ENCODE measurements at places on chromosomes 12 and 14. TPM values are rescaled to one million over a fixed set of nuclear protein-coding genes. Genes with fewer than 3 reads are reported as not detected.
A peak's percentile ranks its signal among the peaks of the same experiment; 100 is the strongest.

DNA sequence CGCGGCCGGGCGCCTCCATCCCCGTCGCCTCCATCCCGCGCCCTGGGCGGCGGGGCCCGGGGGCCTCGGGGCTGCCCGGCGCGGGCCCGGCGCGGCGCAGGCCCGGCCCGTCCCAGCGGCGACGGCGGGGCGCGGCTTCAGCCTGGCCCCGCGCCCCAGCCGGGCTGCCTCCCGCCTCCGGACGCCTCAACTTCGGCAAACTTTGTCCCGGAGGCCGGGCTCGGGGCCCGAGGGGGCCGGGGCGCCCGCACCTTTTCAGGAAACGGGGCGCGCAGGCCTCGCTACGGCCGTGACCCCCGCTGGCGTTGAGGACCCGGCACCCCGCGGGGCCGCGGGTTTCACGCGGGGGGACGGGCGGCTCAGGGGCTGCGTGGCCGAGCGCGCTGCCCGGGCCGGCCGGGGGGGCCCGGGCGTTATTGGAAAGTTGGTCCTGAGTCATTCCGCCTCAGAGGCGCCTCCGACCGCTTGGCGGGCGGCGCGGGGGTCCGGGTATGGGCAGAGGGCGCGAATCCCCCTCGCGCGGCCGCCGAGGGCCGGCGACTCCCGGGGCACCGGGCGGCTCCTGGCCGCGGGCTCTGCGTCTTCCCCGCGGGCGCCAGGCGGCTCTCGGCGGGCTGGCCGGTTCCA, 575 bp downstream of the TRAF3 start:
- peaks cover 17% of the 10 kb centered on the region for H3K4me1 ChIP-seq
- H3K27ac ChIP-seq, result peak overlapping the region; percentile 62
- H3K27me3 ChIP-seq, result no peaks in the 10 kb centered on the region
- H3K36me3 ChIP-seq, result no peaks in the 10 kb centered on the region
- no peak for DNase-seq

- no peaks in the 10 kb centered on the region for H3K27me3 ChIP-seq
- H3K27ac ChIP-seq, result no peak overlapping the region
- H3K4me3 ChIP-seq, result no peak overlapping the region
- DNase-seq, result no peak
Measured at GRCh38 chr14:89697281-89698060, 257.1 kb downstream of the EFCAB11 start.

DNA sequence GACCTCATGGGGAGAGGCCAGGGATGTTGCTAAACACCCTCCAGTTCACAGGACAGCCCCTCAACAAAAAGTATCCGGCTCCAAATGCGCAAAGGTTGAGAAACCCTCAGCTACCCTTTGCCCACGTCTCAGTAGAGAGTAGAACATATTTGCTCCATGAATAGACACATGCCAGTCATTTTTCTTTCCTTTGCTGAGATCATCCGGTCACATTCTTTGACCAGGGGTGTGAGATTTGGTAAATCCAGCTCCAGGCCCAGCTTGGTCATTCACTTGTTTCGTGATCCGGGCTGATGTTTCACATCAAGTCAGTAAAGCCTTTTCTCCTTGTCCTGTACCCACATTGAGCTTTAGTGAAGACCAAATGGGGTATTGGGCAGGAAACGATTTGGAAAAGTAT, 83.6 kb upstream of the LHX5 start:
- no peaks in the 10 kb centered on the region for H3K36me3 ChIP-seq
- H3K4me1 ChIP-seq, result no peaks in the 10 kb centered on the region
- DNase-seq, result no peak
- H3K27me3 ChIP-seq, result no peaks in the 10 kb centered on the region
- H3K4me3 ChIP-seq, result no peak overlapping the region

DNA sequence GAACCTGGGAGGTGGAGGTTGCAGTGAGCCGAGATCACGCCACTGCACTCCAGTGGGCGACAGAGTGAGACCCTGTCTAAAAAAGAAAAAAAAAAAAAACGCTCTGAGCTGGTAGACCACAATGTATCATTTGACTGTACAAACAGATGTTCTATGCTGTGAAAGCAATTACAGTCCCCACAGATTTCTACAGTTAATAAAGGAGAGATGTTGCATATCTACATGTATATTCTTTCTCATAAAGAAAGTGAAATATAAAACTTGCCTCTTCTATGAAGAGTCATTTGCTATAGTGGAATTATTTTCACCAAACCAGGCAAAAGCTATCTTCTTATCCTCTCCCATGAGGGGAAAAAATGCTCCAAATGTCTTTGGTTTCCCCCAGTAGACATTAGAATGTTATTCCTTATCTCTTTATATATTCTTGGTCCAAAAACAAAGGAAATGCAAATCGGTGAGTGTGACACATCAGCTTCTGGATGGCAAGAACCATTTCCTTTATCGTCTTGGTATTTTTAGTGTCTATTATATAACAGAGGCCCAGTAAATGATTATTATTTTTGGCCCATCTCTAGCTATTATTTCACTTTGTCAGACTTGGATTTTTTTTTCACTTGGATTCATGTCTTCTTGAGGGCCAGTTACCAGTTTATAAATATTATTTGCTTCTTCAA, 230.4 kb downstream of the SSPN start:
- no peak overlapping the region for H3K4me3 ChIP-seq
- H3K4me1 ChIP-seq, result no peaks in the 10 kb centered on the region
- no peak overlapping the region for H3K27ac ChIP-seq
- no peaks in the 10 kb centered on the region for H3K36me3 ChIP-seq

DNA sequence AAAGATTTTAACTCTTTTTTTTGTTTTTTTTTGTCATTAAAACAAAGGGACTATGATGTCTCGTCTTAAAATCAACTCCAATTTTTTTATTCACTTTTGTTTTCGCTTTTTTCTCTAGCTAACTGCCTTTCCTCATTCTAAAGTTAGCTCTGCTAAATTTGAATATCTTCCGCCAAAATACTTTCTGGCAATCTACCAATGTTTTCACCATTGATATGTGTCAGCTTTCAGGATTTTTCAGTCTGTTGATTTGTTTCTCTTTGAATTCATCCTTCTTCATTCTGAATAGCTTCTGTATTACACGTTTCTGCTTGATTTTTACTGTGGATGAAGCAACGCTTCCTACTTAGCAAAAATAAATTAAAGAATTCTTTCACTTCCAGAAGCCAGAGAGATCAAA, 38.7 kb upstream of the NOVA1 start:
- H3K27ac ChIP-seq, result no peak overlapping the region
- no peaks in the 10 kb centered on the region for H3K27me3 ChIP-seq
- no peak for DNase-seq
- no peaks in the 10 kb centered on the region for H3K4me1 ChIP-seq
- no peak overlapping the region for H3K4me3 ChIP-seq

DNA sequence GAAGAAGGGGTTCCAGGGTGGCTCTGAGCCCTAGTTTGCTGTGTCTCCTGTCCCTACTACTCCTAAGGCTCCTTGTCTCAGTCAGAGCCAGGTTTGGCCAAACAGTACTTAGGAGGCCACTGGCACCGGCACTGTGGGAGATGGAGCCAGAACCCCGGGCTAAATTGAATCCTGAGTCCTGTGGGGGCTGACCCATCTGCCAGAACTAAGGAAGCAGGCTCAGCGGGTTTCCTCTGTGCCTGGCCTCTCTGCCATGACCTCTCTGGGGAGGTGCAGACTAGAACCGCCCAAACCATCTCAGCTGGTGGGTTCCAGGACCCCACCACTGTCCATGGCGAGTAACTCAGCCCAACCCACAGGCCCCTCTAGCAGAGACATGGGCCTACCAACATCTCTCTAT, 5.5 kb downstream of the ACTN1 start:
- no peak for DNase-seq
- no peak overlapping the region for H3K27ac ChIP-seq
- no peaks in the 10 kb centered on the region for H3K27me3 ChIP-seq
- H3K4me3 ChIP-seq, result no peak overlapping the region
- H3K36me3 ChIP-seq, result peaks cover 31% of the 10 kb centered on the region
- peaks cover 71% of the 10 kb centered on the region for H3K4me1 ChIP-seq

DNA sequence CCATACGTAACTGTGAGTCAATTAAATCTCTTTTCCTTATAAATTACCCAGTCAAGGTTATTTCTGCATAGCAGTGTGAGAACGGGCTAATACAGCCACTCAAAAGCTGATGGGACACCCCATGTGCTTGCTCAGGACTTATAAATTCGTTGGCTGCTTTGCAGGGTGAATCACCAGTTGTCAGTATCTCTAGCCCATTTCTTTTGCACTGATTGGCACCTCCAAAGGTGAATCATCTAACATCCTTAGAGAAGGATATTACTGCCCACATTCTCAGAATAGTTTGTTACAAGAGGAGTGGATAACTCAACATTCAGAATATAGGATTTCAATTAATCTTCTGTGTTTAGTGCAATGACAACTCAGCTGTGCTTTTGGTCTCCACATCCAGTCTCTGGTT, 601.5 kb downstream of the KCNH5 start:
- no peak overlapping the region for H3K4me3 ChIP-seq
- H3K27me3 ChIP-seq, result no peaks in the 10 kb centered on the region
- H3K27ac ChIP-seq, result no peak overlapping the region
- DNase-seq, result peak; percentile 56
- no peaks in the 10 kb centered on the region for H3K36me3 ChIP-seq

- peak overlapping the region; percentile 96 for H3K27ac ChIP-seq
- H3K4me3 ChIP-seq, result no peak overlapping the region
- H3K4me1 ChIP-seq, result peaks cover 55% of the 10 kb centered on the region
- no peaks in the 10 kb centered on the region for H3K27me3 ChIP-seq
- DNase-seq, result no peak
Measured at GRCh38 chr12:124520907-124521306, 46.5 kb downstream of the NCOR2 start.

DNA sequence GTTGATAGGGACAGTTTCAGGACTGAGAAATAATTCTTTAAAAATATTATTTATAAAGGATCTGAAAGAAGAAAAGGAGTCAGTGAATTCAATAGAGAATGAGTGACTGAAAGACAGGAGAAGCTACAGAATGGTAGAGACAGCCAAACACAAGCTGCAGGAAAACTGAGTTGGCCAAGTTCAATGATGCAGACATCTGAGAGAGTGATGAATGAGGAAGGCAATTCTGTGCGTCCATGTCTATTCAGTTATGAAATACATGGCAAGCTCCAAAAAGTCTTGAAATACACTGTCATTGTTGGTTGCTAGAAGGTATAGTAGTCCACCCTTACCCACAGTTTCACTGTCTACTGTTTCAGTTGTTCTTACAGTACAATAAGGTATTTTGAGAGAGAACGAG, 6.8 kb downstream of the LRRC74A start:
- no peak overlapping the region for H3K27ac ChIP-seq
- H3K36me3 ChIP-seq, result no peaks in the 10 kb centered on the region
- H3K4me3 ChIP-seq, result no peak overlapping the region
- peaks cover 15% of the 10 kb centered on the region for H3K27me3 ChIP-seq

DNA sequence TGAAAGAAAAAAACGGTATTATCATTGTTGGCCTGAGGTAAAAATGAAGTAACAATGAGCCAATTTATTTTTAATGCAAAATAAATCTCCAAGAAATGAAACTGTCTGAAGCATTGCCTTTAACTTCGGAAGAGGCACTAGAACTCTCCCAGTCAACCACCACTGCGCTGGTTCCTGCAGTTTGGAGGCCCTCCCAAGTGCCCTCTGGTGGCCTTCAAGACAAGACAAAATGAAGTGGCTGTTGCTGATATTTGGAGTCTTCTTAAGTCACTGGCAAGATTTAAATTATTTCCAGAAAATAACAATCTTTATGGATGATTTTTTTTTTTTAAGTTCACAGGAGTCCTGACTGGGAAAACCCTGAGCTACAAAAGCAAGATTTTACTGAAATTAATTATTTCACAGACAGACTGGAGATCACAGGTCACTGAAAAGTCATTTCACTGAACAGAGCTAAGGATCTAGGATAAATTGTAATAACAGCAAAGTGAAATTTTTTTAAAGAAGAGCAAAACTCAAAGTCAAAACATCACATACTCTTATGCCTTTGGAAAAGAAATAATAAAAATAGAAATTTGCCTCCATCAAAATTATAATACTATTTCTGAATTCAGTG, 58.2 kb downstream of the DICER1 start:
- peaks cover 12% of the 10 kb centered on the region for H3K4me1 ChIP-seq
- H3K27ac ChIP-seq, result no peak overlapping the region
- no peak overlapping the region for H3K4me3 ChIP-seq
- H3K27me3 ChIP-seq, result no peaks in the 10 kb centered on the region
- peak; percentile 77 for DNase-seq

GRCh38 chr14:35818346-35819115, 7.6 kb upstream of the BRMS1L start:
- no peaks in the 10 kb centered on the region for H3K27me3 ChIP-seq
- peaks cover 18% of the 10 kb centered on the region for H3K4me1 ChIP-seq
- peak; percentile 54 for DNase-seq
- no peak overlapping the region for H3K4me3 ChIP-seq
- H3K27ac ChIP-seq, result no peak overlapping the region

DNA sequence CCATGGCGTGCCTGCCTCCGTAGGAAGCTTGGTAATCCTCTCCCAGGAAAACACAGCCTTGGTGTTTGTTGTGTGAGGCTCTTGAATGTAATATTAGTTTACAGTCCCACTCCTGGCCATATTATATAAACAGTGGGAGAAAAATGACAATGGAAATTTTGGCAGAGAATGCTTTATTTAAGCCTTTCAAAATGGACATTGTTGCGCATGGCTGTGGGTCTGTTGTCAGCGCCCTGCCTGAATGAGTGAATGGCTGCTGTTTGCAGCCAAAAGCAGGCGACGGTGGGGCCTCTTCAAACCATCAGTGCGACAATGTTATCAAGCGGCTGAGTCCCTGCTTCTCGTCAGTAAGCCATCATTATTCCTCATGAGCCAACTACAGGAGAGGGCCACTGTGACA, 201.8 kb upstream of the RMST start:
- DNase-seq, result no peak
- no peaks in the 10 kb centered on the region for H3K36me3 ChIP-seq
- H3K4me3 ChIP-seq, result no peak overlapping the region
- H3K27me3 ChIP-seq, result peaks cover 22% of the 10 kb centered on the region
- H3K4me1 ChIP-seq, result no peaks in the 10 kb centered on the region
- no peak overlapping the region for H3K27ac ChIP-seq

GRCh38 chr12:114764510-114764909, 80.5 kb upstream of the TBX3 start:
- H3K27ac ChIP-seq, result no peak overlapping the region
- H3K4me1 ChIP-seq, result peaks cover 3% of the 10 kb centered on the region
- H3K36me3 ChIP-seq, result no peaks in the 10 kb centered on the region
- no peak for DNase-seq
- no peak overlapping the region for H3K4me3 ChIP-seq
- H3K27me3 ChIP-seq, result no peaks in the 10 kb centered on the region

DNA sequence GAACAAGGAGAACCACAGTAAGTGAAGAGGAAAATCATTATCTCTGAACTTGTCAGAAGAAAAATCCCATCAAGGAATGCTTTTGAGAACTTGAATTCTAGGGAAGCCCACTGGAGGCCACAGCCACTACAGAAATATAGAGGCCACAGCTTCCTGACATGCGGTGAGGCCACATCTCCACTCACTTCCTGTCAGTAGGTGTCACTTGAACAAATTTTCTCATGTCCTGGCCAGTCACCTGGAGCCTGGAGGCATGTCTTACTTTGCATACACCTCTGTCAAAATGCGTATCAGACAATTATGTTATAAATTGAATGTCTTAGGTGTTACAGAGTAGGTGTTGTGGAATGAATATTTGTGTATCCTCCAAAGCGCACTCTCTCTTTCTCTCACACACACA, 370.3 kb downstream of the DAD1 start:
- peaks cover 24% of the 10 kb centered on the region for H3K27me3 ChIP-seq
- H3K27ac ChIP-seq, result no peak overlapping the region
- no peaks in the 10 kb centered on the region for H3K36me3 ChIP-seq
- H3K4me1 ChIP-seq, result no peaks in the 10 kb centered on the region

Gene OTOGL
- total RNA-seq, result not detected

Gene LHX5
- not detected for total RNA-seq

Gene NPAS3
- total RNA-seq, result 0.79 TPM

Gene CCDC38
- not detected for total RNA-seq

Gene SRRM4
- total RNA-seq, result not detected

Gene TAS2R50
- total RNA-seq, result 0.86 TPM

Measured in MCF 10A (cell line).